Astrocyte of the spinal cord (primary cell): ENCODE measurements at places on chromosomes 3 and 15.

DNA sequence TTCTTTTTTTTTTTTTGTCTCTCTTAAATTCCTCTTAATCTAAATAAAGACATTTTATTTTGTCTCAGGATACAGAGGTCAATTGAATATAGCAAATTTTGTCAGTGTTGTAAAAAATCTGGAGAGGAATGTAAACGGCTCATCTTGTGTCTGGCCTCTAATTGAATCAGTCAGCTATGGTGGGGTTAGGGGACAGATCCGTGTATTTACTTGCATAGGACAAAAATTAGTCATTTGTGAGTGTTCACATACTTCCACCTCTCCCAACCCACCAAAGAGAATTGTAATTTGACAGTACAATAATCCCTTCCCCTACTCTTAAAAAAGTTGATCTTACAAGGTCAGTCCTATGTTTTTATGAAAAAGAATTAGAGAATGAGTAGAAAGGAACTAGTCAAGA, 18.3 kb downstream of the PPARG start:
- no peak for DNase-seq

DNA sequence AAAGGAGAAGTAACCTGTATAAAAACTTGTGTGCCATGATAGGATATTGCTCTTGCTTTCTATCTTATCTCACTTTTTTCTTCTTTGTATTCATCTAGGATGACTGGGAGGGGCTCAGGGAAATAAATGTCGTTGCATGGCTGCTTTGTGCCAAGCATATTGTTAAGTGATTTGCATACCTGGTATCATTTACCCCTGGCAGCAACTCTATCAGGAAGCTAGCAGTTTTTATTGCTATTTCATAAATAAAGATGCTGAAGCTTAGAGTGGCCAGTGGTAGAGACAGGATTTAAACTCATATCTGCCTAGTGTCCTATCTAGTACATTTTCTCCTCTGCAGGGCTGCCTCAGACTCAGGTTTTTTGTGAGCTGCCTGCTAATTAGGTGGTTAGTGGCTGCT, 253.3 kb downstream of the PTPRG start:
- no peak for DNase-seq

DNA sequence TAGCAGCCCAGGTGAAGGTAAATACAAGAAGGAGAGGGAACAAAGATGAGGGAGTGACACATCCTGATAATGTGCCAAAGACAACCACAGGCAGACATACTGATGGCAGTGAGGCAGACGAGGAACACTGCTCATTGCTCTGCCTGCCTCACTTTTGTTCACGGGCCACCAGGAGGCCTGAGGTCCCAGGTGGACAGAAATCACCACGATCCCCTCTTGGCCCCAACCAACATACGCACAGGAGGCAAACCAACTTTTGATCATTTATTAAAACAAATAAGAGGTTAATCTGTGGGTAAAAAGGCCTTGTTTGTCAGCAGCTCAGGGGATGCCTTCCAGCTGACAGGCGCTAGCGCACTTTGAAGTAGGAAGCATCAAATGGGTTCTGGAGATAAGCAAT, 4.2 kb downstream of the ALG1L2 start:
- DNase-seq = no peak

DNA sequence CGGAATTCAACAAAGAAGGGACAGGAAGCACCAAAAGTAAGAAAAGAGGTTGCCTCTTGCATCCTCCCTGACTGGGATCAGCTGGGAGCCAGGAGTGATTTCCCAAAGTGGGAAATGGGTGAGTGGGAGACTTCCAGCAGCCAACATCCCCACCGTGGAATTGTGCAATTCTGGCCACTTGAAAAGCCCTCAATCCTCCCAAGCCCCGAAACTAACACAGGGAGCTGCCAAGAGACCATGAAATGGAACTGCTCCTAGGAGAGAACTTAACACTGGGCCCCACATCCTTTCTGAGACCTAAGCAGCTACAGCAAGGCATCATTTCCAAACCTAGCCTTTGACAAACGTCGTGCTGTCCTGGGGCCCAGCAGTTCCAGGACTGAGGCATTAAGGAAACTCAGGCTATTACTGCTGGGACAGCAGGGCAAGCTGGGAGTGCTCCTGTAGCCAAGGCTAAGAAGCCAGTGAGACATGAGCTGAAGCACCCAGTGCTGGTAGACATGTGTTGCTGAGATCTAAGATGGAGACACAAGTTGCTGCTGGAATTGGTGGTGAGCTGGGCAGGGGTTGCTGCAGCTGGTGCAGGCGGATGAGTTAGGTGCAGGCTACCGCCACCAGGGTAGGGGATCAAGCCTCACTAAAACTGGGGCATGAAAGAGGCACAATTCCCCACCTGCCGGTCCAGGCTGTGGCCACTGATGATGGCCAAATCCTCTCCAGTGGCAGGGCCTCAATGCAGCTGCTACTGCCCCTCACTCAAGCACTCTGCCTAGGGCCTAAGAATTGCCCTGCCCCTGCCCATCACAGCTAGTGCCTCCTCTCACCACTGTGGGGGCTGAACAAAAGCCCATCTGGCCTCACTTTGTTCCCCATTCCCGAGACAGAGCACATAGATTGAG, 43.9 kb downstream of the ALDH1A2 start:
- DNase-seq = no peak

DNA sequence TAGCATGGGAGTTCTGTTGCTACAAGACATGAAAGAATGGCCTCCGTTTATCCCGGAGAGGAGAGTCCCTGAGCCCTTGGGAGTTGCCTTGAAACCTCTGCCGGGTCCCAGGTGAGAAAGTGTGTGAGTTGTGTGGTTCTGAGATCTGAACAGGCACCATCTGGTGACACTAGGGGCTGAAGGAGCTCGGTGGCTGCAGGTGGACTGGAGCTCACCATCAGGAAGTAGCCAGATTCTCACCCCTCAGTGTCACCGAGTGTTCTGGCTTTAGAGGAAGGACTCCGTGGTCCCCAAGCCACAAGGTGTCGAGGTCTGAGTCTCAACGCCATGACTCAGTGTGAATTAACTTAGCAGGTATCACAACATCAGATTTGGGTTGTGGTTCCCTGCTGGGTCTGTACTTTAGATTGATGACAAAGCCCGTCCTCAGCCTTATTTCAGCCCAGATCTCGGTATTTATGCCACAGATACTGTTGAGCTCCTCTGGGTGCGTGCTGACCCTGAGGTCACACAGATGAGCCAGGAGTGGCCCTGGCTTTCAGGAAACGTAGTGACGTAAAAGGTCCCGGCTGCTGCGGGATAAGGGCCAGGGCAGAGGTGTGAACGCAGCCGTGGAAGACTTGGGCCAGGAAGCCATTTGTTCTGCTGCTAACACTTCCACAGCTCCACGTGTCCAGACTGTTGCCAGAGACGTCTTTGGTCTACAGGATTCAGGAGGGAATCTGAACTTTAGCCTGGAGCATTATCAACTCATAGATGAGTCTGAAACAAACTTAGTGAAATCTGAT, 54.4 kb downstream of the PGPEP1L start:
- DNase-seq = no peak

- DNase-seq = peak; percentile 6
Observed at GRCh38 chr15:45276831-45277230, 24.8 kb downstream of the SLC28A2 start.

GRCh38 chr3:30551927-30552326, 54.5 kb upstream of the TGFBR2 start:
- no peak for DNase-seq

GRCh38 chr3:17913359-17913758, 170.9 kb upstream of the TBC1D5 start:
- DNase-seq = no peak

DNA sequence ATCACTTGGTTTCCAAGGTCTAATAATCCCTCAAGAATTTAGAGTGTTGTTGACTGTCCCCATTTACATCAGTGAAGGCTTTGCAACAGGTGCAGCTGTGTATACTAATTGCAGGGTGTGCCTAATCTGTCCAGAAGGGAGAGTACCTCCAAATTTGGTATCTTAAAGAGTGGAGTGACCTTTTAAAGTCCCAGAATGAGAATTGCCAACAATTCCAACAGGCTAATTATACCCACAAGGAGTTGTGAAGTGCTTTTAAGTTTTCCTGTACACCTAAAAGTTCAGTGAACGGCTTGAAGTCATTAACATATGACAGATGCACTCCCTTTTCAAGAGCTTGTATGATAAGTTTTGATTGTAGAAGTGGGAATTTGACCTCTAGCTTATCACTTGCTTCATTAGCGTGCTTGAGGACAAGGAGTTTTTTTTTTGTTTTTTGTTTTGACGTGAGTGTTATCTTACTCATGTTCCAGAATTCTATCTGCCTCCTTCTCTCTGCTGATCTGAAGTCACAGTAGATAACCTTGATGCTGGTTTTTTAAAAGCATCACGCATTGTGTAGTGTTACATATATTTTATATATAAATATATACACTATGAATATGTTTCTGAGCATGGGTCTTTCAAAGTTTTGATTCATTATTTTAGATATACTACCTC, 26.3 kb downstream of the CDIN1 start:
- no peak for DNase-seq

GRCh38 chr3:14475621-14476020, 64.5 kb downstream of the GRIP2 start:
- DNase-seq = no peak

- peak; percentile 57 for DNase-seq
Observed at GRCh38 chr3:140953028-140953960, 11.7 kb downstream of the SLC25A36 start.

DNA sequence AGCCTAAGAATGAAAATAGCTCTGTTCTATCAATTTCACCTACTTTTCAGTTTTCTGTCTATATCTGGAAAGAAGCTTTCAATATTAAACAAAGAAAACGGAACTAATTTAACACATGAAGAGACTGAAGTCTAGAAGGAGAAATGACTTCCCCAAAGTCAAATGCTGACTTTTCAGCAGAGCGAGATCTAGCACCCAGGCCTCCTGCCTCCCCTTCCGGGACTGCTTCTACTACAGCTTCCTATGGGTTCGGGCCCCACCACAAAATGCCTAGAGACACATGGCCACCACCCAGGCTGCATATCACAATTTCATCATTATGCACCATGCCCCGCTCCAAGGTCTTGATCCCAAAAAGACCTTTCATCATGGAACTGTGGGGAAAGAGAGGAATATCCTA, 104.5 kb downstream of the SST start:
- DNase-seq = no peak
